ENCODE measurements at places on chromosomes 1 and 21.

DNA sequence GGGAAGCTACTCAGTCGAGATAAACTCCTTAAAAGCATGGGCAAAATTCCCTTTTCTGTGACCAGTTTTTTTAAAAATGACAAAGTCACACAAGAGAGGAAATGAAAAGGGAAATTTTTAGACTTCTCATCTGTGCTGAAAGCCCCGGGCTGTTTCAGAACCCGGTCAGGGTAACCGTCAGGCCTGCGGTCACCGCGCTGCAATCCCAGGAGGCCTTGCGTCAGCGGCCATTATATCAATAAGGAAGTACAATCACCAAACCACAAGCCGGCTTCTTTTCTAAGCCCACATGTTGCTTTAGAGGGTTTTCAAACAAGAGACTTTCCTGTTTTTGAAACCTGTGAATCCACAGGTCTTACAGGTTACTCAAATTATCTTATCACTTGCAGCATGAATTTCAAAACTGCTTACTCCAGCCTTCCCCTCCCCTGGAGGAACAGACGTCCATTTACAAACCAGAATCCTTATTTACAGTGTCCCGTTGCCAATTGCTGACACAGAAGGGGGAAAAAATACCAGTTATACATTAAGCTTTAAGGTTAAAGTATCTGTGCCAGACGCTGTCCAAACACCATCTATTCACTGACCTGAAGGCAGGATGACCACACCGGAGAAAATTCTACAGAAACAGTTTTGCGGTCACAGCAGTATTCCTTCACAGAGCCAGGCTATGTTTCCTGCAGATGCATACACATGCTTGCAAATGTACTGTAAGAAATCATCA, 165.3 kb downstream of the TOMM20 start:
- DNase-seq, result peak; percentile 72

DNA sequence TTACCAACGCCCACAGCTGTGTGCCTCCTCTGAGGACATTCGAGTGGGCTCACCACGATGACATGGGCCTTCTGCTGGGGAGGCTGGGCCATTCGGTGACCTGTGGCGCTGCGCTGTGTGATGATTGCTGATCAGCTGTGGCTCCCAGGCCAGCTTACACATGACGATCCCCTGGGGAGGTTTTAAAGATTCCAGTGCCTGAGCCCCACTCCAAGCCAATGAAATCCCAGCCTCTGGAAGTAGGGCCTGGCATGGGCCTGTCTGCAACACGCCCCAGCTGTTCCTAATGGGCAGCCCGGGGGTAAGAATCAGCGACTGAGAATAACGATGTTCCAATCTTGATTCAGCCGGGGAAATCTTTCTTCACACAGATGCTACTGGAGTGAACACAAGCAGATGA, 153.7 kb downstream of the KCNJ6 start:
- DNase-seq, result no peak

GRCh38 chr1:18015719-18016118, 91.9 kb upstream of the IGSF21 start:
- no peak for DNase-seq

GRCh38 chr1:31371121-31371959, 1.5 kb downstream of the FABP3 start:
- DNase-seq, result no peak

- DNase-seq, result no peak
Measured at GRCh38 chr1:211734359-211734758, 58.9 kb upstream of the NEK2 start.

All from HFF-Myc (cell line).